ENCODE measurements at places on chromosomes 11 and 22.

DNA sequence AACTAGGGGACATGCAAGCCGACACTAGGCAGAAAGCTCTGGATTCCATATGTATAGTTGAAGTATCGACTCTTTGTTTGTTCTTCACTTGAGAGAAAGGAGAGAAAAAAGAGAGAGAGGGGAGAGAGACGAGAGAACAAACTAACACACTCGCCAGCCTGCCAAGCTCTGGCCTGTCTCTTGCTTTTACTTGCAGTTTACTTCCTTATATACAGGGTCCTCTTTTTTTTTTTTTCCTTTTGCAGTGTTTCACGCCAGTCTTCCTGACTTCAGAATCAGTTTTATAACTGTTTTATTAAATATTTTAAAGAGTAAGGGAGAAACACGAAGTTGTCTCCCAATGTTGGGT lies 19.9 kb downstream of the TEAD1 start:
- no peak for DNase-seq

DNA sequence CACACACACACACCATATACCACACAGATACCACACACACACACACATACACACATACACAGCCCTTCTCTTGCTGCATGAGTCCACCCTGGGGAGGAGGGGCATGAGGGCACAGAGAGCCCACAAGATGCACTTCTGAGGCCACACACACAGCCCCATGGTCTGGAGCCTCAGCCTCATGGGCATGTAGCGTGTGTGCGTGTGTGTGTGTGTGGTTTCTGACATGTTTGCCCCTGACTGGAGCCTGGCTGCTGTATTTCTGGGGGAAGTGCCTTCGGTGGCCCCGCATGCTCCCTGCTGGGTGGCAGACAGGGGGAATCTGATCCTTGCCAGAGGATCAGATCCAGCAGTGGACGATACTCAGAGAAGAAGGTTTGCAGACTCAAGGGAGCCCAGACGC lies 97.0 kb upstream of the PRR5 start:
- DNase-seq = no peak

- no peak for DNase-seq
Measured at GRCh38 chr11:63612181-63612580, 2.1 kb downstream of the PLAAT3 start.

- DNase-seq = no peak
Measured at GRCh38 chr11:115284773-115285172, 219.4 kb downstream of the CADM1 start.

- no peak for DNase-seq
Measured at GRCh38 chr22:45336971-45337431, 27.3 kb downstream of the FAM118A start.

GRCh38 chr22:23652711-23653110 lies 20.6 kb upstream of the DRICH1 start:
- no peak for DNase-seq

GRCh38 chr11:61961570-61962212 lies 5.7 kb downstream of the FTH1 start:
- no peak for DNase-seq

- peak; percentile 18 for DNase-seq
Measured at GRCh38 chr11:1073261-1073724, 1.4 kb upstream of the MUC2 start.

DNA sequence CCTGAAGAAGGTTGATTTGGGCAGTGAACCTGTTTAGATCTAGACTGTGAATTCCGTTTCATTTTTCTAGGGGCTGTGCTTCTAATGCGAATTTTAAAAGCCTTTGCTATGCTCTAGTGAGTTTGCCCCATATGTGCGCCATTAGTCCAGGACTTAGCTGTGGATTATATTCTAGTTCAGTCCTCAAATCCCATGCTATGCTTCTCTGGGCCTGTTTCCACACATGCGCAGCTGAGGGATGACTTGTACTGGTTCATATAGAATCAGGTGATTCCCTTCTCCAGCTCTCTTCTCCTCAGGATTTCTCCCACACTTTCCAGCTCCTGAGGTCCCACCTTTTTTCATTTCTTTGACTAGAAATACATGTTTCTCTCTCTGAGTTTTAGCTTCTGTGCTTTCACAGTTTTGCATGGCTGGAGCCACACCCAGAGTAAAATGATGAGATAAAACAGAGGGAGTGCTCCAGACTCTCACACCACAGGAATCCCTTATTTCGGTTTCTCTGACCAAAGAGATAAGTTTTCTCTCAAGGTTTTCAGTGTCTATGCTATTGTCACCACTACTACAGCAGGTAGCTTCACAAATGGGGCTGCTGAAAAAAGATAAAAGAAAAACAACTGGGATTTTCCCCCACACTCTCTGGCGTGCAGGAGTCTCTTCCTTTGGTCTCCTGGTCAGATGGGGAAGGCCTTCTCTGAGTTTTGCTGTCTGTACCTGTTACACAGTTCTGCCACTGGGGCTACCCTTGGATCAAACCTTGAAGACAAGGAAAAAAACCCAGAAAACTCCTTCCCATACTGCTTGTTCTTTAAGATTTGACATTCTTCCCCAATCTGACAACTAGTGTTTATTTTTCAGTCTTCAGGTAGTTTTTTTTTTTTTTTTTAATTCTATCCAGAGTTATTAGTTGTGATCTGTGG lies 96.2 kb upstream of the TEAD1 start:
- DNase-seq = peak; percentile 74

GRCh38 chr22:19892257-19892879 lies 37.7 kb upstream of the GNB1L start:
- no peak for DNase-seq

GRCh38 chr11:1968454-1969002 lies 21.4 kb downstream of the MRPL23 start:
- no peak for DNase-seq

DNA sequence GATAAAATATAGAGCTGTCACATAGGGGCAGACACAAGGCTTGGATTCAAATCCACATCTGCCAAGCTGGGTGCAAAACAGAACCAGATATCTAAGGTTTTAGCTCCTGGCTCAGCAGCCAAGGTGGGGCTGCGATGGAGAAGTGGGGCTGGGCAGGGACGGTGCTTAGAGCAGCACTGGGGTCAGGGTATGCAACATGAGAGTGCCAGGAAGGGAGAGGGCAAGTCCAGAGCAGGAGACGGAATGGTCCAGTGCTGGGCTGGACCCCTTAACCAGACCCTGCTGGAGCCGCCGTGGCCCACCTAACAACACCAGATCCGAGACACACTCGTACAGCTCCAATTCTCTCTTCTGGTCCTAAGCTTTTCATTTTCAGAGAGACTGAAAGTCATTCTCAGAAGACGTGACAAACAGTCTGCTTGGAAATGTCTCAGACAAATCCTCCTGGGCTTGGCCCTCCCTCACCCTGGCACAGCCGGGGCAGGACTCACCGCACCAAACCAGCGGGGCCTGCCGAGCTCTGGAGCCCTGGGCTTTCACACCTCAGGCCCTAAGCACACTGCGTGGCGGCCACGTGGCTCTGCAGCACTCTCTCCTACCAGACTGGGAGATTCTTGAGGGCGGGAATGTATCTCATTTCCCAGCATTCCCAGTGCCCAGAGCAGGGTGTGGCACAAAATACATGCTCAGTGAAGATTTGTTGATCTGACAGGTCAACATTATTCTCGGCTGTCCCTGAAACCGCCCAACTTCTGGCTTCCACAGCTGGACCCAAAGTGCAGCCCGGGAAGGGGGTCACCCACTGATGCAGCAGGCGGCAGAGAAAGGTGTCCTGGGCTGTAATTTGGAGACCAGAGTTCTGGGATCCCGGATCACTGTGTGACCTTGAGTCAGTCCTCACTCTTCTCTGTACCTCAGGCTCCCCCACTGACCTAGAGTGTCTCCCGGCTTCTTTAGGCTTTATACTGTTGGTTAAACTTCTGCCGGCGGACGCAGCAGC lies 11.6 kb downstream of the LRRC32 start:
- no peak for DNase-seq

GRCh38 chr11:39139581-39139980 lies 2319.9 kb downstream of the LRRC4C start:
- no peak for DNase-seq

DNA sequence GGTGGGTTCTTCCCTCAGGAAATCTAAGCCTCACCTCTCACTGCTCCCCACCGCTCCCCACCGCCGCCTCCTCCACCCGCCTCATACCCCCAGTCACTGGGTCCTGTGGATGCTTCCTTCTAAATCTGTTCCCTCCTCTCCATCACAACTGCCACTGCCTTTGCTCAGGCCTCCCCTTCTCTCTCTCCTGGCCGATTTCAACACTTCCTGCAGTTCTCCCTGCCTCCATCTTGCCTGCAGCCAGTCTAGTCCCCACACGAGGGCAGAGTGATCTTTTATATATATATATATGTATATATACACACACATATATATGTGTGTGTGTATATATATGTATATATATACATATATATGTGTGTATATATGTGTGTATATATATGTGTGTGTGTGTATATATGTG lies 27.8 kb downstream of the CREB3L1 start:
- no peak for DNase-seq

DNA sequence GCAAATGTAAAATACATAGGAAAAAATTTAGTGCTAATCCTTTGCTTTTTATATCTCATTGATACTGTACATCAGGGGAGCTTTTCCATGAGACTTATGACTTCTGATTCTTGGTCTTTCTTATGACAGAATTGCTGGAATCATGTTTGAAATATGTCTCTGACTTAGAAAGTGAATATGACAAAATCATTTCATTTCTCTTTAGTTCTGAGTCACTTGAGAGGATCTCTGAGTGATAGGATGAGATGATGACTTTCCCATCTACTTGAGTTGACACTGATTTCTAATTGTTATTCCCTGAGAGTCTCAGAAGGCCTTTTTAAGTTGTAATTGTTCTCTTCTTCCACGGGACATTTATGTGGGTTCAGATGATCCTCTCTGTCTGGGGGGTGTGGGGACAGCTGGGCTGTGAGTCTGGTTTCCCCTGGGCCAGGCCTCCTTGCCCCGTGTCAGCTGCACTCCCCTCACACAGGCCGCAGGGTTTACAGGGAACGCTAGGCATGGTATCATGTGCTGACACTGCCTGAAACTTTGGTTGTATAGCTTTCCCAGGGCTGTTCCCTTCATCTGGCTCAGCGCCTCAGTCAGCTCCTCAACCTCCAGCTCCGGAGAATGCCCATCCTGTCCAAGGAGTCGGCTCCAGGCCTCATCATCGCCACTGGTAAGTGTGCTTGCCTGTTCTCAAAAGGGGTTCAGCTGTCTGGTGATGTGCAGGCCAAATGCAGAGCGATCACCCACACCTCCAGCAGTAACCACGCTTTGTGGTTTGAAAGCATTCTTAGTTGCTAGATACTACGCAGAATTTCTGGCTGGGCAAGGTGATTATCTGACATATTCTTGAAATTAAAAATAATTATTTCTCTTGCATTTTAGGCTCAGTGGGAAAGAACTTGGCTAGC lies 69.5 kb upstream of the SORL1-AS1 start:
- DNase-seq = no peak

DNA sequence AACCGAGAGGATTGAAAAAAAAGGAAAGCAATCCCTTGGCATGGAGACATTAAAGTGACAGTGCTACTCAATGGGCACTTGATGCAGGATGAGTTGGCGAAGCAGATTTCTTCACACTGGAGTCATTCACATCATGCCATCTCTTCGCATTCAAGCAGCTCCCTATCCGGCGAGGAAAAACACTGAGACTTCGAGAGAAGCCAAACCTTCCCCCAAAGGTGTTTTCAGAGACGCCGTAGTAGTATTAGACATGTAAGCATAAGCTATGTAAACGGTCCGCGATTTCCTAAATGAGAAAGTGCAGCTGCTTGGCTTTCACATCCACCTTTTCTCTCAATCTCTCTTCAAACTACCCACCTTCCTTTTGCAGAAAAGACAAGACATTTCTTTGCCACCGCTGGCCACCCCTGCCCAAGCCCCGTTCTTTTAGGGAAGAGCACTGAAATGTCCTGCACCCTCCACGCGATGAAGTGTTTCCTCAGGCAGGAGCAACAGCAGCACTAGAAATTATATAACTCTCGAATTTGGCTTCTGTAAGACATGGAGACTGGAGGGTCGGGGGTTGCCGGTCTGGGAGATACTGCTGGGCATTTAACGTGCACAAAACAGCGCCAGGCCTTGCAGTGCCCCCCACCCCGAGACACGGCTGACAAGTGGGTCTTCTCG lies at the start of gene DLG2:
DLG2 (minus strand) TSS at position 13 of the 666 bp plus-strand sequence.
- DNase-seq = no peak

- DNase-seq = no peak
Measured at GRCh38 chr11:29395555-29396072, 621.2 kb downstream of the KCNA4 start.

DNA sequence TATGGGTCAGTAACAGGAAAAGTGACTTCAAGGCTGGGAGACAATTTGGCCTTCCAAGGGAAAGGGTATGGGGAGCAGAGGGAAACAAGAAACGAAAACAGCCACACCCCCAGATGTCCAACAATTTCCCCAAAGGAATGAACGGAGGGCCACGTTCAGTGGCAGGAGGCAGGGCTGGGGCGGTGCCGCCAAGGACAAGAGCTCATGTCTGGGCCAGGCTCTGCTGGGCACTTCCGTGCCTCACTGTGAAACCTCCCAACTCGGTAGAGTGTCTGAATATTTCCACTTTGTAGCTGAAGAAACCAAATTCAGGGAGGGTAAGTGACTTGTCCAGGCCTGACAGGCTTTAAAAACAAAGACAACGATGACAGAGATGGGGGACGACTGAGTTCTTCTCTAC lies 11.9 kb downstream of the IFT27 start:
- DNase-seq = no peak

DNA sequence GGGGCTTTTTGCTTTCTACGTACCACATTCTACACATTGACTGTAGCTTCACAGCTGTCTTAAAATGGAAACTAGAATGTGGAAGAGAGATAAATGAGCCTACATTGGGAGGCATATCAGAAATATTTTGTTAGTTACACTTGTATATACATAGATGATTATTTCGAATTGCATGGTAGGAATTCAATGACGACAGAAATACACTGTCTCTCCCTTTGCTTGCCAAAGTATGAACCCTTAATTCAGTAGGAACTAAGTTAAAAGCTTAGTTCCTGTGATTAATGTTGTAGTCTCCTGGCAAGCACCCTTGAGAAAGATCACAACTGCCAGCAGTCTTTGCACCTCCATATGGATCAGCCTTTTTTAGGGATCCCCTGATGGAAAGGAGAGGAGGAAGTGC lies 10.1 kb downstream of the C11orf87 start:
- no peak for DNase-seq

- DNase-seq = no peak
Measured at GRCh38 chr11:12936200-12936599, 72.9 kb upstream of the RASSF10 start.

DNA sequence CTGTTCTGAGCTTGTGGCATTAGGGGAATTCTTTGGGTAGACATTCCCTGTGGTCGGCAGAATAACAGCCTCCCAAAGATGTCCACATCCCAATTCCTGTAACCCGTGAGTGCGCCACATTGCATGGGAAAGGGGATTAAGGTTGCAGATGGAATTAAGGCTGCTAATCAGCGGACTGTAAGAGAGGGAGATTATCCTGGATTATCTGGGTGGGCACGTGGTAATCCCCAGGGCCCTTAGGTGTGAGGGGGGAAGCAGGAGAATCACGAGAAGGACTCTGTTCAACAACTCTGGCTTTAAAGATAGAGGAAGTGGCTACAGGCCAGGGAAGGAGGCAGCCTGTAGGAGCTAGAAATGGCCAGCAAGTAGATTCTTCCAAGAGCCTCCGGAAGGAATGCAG lies 16.0 kb downstream of the CACNG2 start:
- peak; percentile 85 for DNase-seq

GRCh38 chr11:119351232-119351631 lies 4.7 kb upstream of the MFRP start:
- DNase-seq = no peak

All from WERI-Rb-1 (cell line).